ENCODE measurements at places on chromosomes 16 and 17. TPM values are rescaled to one million over a fixed set of nuclear protein-coding genes. Genes with fewer than 3 reads are reported as not detected.

KRTAP1-5 gene
- not detected for total RNA-seq

DPEP2 gene
- 1.8 TPM for total RNA-seq

ATF7IP2 gene
- total RNA-seq: 66.4 TPM

ZP2 gene
- not detected for total RNA-seq

OTOP3 gene
- not detected for total RNA-seq

EXOC3L1 gene
- total RNA-seq: 18.2 TPM

KREMEN2 gene
- total RNA-seq: not detected

SDR42E2 gene
- total RNA-seq: not detected

TEX19 gene
- total RNA-seq: not detected

SDR42E1 gene
- total RNA-seq: not detected

PPY gene
- not detected for total RNA-seq

TAC4 gene
- not detected for total RNA-seq

WSCD1 gene
- 8.2 TPM for total RNA-seq

SMTNL2 gene
- 0.67 TPM for total RNA-seq

NXPH3 gene
- total RNA-seq: 1.3 TPM

STX1B gene
- total RNA-seq: 2.0 TPM

OR1F1 gene
- total RNA-seq: not detected

DRC3 gene
- total RNA-seq: 1.7 TPM

B9D1 gene
- total RNA-seq: 19.3 TPM

FBXL16 gene
- 1.1 TPM for total RNA-seq

FBXW10B gene
- total RNA-seq: 2.6 TPM

TBC1D3E gene
- total RNA-seq: not detected

TNS4 gene
- not detected for total RNA-seq

OR3A1 gene
- total RNA-seq: 0.22 TPM

NUDT7 gene
- 39.9 TPM for total RNA-seq

SMIM22 gene
- not detected for total RNA-seq

LPO gene
- not detected for total RNA-seq

AANAT gene
- not detected for total RNA-seq

CLEC18C gene
- total RNA-seq: not detected

TEDC2 gene
- total RNA-seq: 2.4 TPM

SEPTIN1 gene
- total RNA-seq: 1.2 TPM

ATP2A1 gene
- 0.28 TPM for total RNA-seq

UMOD gene
- total RNA-seq: not detected

APOH gene
- total RNA-seq: not detected

CARD14 gene
- total RNA-seq: 0.67 TPM

SAMD14 gene
- total RNA-seq: 5.0 TPM

KRT36 gene
- not detected for total RNA-seq

TBC1D3 gene
- not detected for total RNA-seq

CTRB2 gene
- not detected for total RNA-seq

CCL7 gene
- not detected for total RNA-seq

CDH16 gene
- total RNA-seq: not detected

FAM234A gene
- 119 TPM for total RNA-seq

KRTAP2-1 gene
- total RNA-seq: not detected

B4GALNT2 gene
- total RNA-seq: not detected

CD300E gene
- total RNA-seq: 0.22 TPM

SNX20 gene
- 3.5 TPM for total RNA-seq

PRAC2 gene
- total RNA-seq: not detected

HS3ST4 gene
- not detected for total RNA-seq

MYLK3 gene
- total RNA-seq: 0.83 TPM

ASIC2 gene
- total RNA-seq: 1.1 TPM

TAF15 gene
- total RNA-seq: 151 TPM

CIBAR2 gene
- not detected for total RNA-seq

CKLF gene
- total RNA-seq: 51.5 TPM

Measured in adrenal gland (tissue), 19 donors.